Activated CD4-positive, alpha-beta T cell treated with anti-CD3 and anti-CD28 coated beads, Interleukin-2, amount 50 U/mL, for 48 hours (primary cell): ENCODE measurements at places on chromosomes 7 and 10.

DNA sequence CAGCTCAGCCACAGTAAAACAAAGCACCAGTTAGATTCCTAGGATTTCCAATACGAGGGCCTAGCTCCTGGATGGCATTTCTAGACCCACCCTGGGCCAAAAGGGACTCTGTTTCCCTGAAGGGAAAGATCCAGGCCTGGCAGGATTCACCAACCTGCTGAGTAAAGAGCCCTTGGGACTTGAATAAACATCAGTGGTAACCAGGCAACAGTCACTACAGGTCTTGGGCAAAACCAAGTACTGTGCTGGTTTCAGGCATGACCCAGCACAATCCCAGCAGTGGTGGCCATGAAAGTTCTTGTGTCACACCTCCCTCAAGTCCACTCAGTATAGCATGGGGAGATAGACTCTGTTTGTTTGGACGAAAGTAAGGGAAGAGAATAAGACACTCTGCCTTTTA, 31.0 kb upstream of the STARD3NL start:
- no peak for DNase-seq

- no peak for DNase-seq
Measured at GRCh38 chr7:51244885-51245284, 71.7 kb downstream of the COBL start.

- DNase-seq, result no peak
Measured at GRCh38 chr7:46033592-46033991, 112.5 kb upstream of the IGFBP3 start.

GRCh38 chr7:16129431-16130110, 291.8 kb downstream of the CRPPA start:
- no peak for DNase-seq

GRCh38 chr7:133742709-133743538, 384.2 kb upstream of the LRGUK start:
- no peak for DNase-seq

DNA sequence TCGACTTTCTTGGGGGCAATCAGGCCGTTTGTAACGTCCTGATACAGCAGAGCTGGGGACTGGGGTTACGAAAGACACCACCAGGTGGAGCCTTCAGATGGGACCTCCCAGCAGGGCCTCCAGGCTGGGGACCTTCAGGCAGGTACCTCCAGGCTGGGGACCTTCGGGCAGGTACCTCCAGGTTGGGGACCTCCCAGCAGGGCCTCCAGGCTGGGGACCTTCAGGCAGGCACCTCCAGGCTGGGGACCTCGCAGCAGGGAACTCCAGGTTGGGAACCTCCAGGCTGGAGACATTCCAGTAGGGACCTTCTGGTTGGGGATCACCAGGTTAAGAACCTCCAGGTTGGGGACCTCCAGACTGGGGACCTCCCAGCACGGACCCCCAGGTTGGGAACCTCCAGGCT, 23.5 kb upstream of the GPR146 start:
- DNase-seq, result no peak

DNA sequence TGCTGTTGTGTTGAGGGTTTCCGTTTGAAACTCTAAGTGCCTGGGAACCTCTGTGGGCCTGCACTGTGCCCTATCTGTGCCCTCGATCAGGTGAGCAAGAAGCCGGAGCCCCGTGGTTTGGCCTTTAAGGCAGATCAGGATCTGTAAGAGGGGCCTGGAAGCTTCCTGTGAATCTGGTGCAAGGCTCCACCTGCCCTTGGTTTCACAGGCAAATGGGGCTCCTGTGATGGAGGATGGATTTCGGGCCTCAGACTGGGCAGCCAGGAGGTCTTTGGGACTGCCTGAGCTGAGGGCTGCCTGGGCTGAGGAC, 21.6 kb downstream of the SCART1 start:
- peak; percentile 60 for DNase-seq

DNA sequence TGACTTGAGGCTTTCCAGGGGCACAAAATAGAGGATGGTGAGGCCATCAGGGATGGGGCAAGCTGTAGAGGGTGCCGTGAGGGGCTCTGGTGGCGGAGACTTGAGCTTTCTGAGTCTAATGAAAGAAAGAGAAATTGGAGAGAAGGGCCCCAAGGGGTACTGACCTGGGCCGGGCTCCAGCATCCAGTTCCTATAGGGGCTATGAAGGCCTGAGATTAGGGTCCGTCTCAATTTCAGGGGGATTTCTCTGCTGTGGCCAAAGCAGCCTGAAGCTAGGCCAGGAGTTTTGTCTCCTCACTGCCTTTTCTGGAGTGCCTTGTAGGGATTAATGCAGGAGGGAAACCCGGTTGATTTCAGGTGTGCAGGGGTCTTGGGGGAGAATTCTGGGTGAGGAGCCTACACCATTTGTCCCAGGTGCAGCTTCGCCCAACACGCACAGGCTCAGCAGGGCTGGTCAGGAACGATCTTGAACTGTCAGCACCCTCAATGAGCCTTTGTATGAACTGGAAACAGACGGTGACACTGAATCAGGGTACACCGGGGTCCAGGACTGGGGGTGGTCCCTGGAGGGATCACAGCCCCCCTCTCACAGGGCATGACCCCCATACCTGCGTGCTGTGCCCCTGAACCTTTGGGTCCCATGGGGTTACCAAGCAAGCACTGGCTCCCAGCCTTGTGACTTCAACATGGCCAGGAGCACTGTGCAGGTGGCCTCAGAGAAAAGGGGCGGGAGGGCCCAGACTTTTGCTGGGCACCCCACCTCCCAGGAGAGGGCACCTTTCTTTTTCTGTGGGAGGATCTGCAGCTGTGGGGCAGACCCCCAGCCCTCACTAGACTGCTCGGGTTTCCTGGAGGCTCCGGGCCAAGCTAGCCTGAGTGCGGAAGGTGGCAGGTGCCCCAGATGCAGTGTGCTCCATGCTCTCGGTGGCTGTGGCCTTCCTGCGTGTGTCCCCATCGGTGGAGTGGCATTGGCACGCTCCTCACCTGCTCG, 122.9 kb upstream of the RET start:
- no peak for DNase-seq

- peak; percentile 43 for DNase-seq
Measured at GRCh38 chr7:77415823-77416620, at the start of gene GSAP. Gene GSAP, minus strand, starts transcription at chr7:77416349. Its CDS starts 28 bp downstream, at chr7:77416321.

DNA sequence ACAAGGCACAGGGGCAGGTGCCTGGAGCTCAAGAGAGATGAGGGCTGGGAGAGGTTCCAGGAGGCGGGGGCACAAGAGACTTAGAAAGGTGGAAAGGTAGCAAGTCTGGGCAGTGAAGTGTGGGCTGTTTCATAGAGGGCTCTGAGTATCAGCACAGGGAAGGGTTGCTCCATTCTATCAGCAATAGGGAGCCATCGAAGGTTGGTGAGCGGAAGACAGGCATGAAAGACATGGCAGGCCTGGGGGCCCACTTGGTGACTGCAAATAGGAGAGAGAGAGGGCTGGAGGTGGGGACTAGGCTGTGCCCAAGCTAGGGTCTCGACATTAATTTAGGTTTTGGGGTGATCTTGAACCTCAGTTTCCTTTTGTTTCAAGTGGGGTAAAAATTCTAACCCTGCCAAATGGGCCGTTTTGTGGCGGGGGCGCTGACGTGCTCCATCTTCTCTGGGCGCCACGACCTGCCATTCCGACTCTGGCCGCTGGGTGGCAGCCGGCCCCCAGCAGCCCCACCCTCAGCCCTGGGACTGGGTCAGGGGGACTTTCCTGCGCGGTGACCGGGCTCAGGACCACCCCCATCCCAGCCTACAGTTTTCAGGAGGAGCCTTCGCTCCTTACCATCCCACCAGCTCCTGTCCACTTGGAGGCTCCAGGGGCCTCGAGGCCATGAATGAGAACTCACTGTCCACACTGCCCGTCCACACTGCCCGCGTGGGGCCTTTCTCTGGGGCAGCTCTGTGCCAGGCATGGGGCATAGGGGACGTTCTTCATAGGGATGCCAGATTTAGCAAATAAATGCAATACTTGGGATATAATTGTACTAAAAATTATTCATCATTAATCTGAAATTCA, 37.2 kb upstream of the PCBD1 start:
- DNase-seq, result peak; percentile 61

GRCh38 chr10:675532-675931, 13.9 kb downstream of the DIP2C start:
- no peak for DNase-seq

DNA sequence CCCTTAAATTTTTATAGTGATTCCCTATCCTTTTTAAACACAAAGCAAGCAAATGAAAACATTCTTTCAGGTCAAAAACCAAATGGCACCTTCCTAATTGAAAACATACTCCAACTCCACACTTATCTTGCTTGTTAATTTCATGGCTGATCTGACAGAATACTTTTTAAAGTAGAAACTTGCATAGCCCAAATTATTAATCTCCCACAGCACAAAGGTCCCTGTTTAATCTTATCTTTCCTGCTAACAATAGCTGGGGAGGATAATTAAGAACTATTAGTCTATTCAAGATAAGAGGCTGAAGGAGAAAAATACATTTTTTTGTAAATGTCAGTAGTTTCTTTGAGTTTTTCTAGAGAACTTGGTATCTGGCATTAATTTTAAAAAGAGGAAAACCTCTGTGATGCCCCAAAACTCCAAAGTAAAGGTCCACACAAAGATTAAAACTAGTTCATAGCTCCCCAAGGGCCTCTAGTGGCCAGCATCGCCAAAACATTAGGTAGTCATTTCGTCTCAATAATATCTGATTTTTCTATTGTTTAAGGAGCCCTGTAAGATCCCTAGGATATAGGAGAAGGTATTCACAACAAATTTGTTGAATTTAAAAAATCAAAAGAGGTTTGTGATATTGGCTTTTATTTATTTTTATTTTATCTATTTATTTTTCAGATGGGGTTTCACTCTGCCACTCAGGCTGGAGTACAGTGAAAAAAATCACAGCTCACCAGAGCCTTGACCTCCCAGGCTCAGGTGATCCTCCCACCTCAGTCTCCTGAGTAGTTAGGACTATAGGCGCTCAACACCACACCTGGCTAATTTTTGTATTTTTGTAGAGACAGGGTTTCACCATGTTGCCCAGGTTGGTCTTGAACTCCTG, 14.7 kb downstream of the CDNF start:
- DNase-seq, result peak; percentile 46

- no peak for DNase-seq
Measured at GRCh38 chr10:62648921-62649320, 155.6 kb upstream of the ADO start.

DNA sequence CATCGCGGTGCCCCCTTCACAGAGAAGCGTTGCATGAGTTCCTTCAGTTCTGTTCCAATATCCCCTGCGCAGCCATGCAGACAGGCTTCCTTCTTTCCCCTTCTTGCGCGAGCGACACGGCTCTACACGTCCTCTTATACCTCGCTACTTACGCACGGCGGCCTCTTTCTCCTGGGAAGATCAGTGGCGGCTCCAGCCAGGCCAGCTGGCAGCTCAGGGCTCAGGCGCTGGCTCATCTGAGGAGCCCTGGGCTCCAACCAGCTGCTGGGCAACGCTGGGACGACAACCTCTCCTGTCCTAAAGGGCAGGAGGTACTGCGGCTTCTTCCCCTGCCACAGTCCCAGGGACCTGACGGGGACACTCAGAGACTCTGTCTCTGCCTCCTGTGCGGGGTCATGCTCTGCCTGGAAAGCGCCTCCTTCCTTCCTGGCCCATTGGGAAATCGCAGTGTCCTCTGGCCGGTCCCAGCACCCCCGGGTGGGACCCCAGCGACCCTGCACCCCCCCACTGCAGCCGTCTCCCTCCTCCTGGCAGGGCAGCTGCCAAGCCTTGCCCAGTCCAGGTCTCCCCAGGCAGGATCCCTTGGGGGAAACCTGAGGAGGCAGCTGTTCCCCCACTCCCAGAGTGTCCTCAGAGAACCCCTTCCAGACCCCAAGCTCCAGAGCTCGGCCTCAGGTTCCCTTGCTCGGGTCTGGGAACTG, 5.0 kb upstream of the FAM20C start:
- no peak for DNase-seq

DNA sequence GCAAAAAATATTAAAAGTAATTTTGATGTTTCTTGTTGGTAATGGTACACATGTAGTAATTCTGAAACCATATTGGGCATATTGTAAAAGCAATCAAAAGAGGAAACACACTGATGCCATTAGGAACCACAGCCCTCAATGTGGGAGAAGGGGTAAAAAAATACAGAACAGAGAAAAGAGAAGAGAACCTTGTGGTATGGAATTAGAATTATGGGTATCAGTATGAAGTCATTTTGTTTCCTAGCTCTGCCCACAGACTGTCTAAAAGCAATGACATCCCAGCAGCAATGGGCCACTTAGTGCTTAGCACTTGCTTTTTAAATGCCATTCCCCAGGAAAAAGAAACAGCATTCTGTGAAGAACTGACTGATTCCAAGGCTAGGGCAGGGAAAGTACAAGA, 61.5 kb downstream of the CPVL start:
- DNase-seq, result no peak

GRCh38 chr10:103921750-103922195, 3.8 kb upstream of the STN1 start:
- DNase-seq, result peak; percentile 30

- no peak for DNase-seq
Measured at GRCh38 chr7:155847821-155848435, 35.7 kb upstream of the SHH start.

GRCh38 chr7:66114743-66115649, at the start of gene CRCP:
Gene CRCP, plus strand, starts transcription at chr7:66114847. Its CDS starts 116 bp downstream, at chr7:66114963.
- DNase-seq, result peak; percentile 82

GRCh38 chr7:157299613-157300368, 37.0 kb upstream of the DNAJB6 start:
- peak; percentile 52 for DNase-seq

GRCh38 chr7:124965553-124965952, 35.9 kb upstream of the POT1 start:
- DNase-seq, result no peak

GRCh38 chr10:58696736-58697135, 184.1 kb downstream of the BICC1 start:
- DNase-seq, result no peak

GRCh38 chr7:80453699-80454340, 58.0 kb downstream of the GNAT3 start:
- DNase-seq, result no peak

- no peak for DNase-seq
Measured at GRCh38 chr7:70036695-70037094, 438.4 kb downstream of the AUTS2 start.

GRCh38 chr7:150838965-150839650, 13.2 kb upstream of the AOC1 start:
- no peak for DNase-seq

DNA sequence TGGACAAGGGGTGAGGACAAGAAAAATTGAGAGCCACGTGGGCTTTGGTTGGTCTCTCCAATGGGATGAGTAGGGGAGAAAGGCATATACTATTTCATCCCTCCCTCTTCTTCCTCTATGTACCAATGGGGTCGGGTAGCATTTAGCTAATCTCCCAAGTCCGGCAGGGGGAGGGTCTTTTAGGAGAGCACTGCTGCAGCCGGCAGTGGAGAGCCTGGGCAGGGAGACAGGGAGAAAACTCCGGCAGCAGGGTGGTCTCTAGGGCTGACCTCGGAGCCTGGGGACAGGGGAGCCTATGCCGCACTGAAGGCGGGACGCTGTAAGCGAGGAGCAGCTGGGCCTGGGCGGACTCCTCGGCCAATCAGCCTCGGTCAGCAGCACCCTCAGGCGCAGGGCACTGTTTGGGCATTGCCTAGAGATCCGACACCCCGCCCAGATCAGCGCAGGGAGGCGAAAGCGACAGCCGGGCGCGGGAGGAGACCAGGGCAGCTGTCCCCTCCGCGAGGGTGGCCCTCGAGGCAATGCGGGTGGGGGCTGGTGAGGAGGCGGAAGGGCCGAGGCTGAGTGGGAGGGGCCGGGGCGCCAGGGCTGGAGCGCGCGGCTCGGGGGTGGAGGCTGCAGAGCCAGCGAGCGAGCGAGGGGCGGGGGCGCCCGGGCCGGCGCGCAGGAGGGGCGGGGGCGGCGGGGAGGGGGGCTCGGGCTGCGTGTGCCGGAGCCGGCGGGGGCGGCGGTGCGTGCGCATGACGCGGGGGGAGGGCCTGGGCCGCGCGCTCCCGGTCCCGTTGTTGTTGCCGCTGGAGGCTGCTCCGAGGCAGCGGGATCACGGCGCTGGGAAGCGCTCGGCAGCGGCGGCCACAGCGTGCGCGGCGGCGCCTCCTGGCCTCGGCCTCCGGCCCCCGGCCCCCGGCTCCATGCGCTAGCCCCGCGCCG, at the start of gene AGAP3:
Gene AGAP3, plus strand, starts transcription at position 785 of the 930 bp plus-strand sequence. CDS start 267 bp downstream, outside the sequence.
- DNase-seq, result peak; percentile 62
